ENCODE measurements at places on chromosomes 2 and 18.

GRCh38 chr2:236766850-236767249 is 197.2 kb downstream of the ACKR3 start:
- DNase-seq, result no peak

GRCh38 chr2:139160836-139161235 is 380.6 kb upstream of the NXPH2 start:
- DNase-seq, result no peak

- DNase-seq, result no peak
Measured at GRCh38 chr2:28695245-28695647, 56.4 kb upstream of the PPP1CB start.

DNA sequence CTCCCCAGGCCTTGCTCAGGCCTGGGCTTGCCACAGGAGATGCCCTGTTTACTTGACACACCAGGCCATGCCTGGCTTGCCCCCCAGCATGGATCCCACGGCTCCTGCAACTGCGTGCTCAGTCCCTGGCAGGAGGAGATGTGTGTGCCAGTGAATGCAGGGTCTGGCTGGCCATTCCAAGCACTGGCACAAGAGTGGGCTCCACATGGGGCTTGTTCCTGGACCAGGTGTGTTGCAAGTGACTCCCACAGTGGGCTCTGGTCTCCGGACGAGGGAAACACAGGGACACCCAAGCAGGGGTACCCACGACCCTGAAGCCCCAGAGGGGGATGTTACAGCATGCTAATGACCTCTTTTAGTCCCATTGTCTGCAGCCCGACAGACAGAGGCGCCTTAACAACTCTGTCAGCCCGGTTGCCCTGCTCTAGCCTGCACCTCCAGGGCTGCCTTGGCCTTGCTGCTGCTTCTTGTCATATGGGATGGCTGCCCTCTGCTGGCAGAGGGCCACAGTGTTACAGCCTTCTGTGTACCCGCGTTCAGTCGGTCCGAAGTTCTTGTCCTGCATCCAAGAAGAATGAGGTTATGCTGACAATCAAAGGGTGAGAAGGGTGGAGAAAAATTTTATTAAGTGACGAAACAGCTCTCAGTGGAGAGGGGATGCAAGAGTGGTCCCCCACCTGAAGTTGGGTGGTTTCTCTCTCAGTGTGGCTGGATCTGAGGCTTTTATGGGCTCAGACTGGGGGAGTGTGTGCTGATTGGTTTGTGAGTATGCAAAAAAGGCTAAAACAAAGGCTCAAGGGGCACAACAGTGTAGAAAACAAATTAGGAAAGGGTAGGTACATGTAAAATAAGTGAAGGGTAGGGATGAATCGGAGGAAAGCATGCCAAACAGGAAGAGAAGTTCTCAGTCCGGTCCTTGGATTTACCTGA is 180.4 kb downstream of the MBD5 start:
- peak; percentile 18 for DNase-seq

- DNase-seq, result no peak
Measured at GRCh38 chr18:33195795-33196194, 244.7 kb downstream of the CCDC178 start.
